ENCODE measurements at places on chromosomes 11 and 22.

- DNase-seq: no peak
Measured at GRCh38 chr11:126824035-126824607, 176.4 kb downstream of the KIRREL3 start.

DNA sequence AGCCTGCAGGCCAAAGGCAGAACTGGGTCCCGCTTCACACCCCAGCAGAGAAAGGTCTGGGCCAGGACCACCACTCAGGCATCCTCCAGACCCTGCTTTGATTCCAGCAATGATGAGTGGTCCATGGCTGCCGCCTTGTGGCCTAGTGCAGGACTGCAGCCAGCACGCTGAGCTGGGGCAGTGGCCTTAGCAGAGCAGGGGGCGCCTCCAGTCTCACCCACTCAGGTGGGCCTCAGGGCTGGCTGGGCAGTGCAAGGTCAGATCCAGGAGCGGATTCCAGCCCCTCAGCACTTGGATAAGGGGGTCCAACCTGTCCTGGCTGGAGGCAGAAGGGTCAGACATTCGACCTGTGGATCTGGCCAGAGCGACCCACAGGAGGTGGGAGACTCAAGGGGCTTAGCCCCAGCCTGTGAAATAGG is 9.6 kb upstream of the PDE2A start:
- peak; percentile 36 for DNase-seq

DNA sequence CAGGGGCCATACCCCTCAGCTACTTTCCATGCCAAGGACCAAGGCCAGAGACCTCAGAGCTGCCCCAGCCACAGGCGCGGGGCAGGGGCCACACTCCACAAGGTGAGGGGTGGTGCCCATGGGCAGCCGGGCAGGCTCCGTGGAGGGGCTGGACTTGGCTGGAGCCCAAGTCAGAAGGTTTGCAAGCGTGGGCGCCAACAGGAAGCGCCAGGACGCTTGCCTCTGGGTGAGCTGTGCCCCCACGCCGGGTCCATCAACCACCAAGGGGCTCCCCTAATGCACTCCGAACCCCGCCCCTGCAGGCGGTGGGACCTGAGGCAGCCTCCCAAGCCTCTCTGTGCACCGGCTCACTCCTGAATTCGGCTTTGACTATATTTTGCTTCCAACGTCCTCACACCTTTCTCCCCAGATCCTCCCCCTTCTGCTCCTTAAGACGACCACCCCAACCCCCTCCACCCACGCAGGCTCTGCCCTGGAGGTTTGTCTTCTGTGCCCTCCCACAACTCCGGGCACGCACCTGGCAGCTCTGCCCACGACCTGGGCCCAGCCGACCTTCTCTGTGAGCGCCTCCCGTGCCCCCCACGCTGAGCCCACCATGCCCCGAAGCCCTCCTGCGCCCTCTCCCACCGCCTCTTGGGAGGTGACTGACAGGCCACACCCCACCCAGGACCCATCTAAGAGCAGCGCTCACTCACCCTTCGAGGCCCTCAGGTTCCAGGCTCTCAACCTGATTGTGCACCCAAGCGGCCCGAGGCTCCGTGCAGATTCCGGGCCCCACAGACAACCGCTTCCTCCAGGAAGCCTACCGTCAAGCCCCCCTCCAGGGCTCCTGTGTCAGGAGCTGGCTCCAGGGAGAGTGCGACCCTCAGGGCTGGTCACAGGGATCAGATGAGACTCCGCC is 2.6 kb upstream of the PKP3 start:
- DNase-seq: no peak

- no peak for DNase-seq
Measured at GRCh38 chr22:40605761-40606160, 30.8 kb downstream of the MRTFA start.

DNA sequence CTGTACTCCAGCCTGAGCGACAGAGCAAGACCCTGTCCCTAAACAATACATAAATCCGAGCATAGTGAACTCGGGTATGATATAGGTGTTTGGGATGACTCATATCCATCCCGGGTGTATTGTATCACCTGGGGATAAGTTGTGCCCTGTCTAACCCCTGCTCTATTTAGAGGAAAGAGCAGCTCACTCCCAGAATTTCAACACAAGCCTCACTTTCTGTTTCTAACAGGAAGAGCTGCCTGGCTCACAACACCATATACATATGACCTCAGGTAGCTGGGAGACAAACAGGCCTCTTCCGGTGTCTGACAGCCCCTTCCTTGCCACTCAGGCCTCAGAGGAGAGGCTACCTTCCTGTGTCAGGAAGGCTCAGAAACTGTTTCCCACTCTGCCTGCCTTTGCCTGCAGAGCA is 9.9 kb upstream of the MICALL1 start:
- DNase-seq: no peak

GRCh38 chr11:69558519-69558941 is 77.1 kb downstream of the LINC01488 start:
- DNase-seq: no peak

DNA sequence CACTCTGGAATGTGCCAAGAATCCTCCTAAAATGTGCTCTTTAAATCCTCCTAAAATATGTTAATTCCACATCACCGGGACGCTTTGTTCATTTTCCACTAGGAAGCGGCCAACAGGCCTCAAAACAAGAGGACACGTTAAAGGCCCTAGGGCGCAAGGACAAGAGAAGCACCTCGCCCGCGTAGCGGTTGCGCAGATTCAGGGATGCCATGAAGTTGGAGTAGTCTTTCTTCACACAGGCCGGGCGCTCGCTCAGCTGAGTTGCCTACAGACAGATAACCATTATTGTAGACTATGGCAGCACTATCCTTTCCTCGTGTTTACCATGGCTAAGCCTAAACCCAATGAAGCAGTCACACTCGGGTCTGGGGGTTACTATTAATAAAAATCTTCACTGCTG is 29.5 kb upstream of the SERPIND1 start:
- DNase-seq: no peak
